ENCODE measurements at places on chromosomes 1 and 21.

DNA sequence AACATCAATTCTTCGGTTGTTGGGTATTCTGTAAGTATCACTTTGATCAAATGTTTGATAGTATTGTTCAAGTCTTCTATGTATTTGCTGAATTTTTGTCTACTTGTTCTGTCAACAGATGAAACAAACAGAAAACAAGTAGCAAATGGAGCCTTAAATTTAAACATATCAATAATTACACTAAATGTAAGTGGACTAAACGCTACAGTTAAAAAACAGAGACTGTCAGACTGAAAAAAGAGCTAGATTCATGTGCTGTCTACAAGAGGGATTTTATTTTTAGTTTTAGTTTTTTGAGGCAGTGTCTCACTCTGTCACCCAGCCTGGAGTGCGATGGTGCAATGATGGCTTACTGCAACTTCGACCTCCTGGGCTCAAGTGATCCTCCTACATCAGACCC, 10.7 kb upstream of the RAD54L start:
- DNase-seq, result no peak

- no peak for DNase-seq
Observed at GRCh38 chr1:188937965-188938551, 1539.6 kb downstream of the BRINP3 start.

- no peak for DNase-seq
Observed at GRCh38 chr21:41012425-41012824, 155.5 kb upstream of the BACE2 start.

DNA sequence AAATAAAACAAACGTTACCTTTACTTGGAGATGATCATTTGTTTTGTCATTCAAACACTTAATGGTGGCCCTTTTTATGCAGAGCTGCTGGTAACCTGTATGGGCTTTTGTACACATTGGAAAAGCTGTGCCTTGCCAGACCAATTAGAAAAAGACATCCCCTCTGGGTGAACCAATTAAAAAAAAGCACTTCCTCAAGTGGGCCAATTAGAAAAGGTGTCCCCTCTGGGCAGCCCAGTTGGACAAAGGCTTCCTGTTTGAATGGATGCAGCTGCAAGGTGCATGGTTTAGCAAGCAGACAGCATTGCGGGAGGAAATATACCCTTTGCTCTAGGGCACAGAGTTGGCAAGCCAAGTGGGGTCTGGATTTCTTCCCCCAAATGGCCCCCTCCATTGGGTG, 21.6 kb downstream of the HUNK start:
- DNase-seq, result no peak

- DNase-seq, result no peak
Observed at GRCh38 chr21:27683292-27683691, 716.4 kb upstream of the ADAMTS5 start.

DNA sequence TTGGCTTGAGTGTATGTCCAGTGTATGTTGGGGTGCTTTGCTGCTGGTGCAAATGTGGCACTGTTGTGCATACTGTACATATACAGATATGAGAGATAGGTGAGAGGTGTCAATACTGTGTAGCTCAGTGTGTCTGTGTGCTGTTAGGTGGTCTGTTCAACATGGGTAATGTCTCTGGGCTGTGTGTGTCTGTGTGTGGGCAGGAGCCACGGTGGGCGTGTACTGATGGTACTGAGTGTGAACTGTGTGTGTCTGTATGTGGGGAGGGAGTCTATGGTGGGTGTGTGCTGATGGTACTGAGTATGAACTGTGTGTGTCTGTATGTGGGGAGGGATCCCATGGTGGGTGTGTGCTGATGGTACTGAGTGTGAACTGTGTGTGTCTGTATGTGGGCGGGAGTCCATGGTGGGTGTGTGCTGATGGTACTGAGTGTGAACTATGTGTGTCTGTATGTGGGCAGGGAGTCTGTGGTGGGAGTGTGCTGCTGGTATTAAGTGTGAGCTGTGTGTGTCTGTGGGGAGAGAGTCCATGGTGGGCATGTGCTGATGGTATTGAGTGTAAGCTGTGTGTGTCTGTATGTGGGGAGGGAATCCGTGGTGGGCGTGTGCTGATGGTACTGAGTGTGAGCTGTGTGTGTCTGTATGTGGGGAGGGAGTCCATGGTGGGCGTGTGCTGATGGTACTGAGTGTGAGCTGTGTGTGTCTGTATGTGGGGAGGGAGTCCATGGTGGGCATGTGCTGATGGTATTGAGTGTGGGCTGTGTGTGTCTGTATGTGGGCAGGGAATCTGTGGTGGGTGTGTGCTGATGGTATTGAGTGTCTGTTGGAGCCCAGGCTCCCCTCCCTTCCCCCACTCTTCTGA, 32.2 kb upstream of the FOXO6 start:
- no peak for DNase-seq

DNA sequence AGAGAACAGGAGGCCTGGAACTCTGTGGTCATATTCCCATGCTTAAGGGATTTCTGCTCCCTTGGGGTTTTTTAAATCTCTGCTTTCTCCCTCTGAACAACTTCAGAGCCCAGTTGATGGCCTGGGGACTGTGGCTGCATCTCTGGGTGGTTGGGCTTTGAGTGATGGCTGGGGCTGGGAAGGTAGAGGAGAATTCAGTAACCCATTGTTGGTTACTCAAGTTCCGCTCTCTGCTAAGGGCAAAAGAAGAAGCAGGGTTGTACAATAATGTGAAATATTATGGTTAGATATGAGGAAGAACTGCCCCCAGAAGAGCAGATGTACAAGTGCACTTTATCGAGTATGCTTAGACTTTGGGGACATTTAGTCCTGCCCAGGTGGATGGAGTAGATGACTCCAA, 72.1 kb upstream of the CNTN2 start:
- DNase-seq, result no peak

DNA sequence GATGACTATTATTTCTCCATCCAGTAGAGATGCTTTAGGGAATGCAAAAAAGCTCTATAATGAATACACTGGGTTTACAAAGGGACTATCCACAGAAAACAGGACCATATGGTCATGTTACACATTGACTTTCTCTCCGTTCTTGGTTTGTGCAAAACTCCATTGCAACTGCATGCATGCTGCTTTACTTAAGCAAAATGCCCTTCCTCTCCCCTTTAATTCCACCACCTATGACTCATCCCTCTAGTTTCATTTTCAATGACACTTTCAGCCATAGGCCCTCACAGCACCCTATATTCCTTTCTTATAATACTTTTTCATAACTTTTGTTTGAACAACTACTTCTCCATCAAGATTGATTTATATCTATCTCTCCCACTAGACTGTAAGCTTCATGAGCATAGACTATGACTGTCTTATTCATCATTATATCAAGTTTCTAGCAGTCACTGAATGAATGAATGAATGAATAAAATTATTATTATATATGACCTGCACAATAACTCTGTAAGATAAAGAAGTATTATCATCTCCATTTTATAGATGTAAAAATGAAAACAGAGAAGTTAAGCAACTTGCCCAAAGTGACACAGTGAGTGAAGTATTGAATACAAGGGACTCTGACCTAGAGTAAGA, 248.9 kb downstream of the PLPP3 start:
- DNase-seq, result no peak

DNA sequence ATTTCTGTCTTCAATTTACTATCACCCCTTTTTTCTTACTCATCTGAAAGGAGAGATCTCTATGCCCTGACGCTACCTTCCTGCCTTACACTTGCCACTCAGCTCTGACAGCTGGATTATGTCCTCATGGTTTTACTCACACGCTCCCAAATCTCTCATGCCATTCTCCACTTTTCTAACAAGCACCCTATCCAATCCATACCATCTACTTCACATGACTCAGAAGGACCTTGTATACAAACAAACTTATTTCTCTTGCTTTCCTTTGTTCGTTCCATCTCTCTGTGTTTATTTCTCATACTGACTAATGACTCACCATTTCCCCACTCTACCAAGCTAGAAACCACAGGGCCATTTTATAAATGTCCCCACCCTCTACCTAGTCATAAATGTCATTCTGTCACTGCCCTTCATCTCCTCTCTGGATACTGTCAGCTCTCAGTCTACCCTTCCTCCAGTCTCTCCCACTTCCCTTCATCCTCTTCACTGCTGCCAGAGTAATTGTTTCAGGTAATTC, 87.3 kb downstream of the USP24 start:
- no peak for DNase-seq

- DNase-seq, result no peak
Observed at GRCh38 chr21:33205476-33205875, 24.3 kb upstream of the IFNAR2 start.

- DNase-seq, result no peak
Observed at GRCh38 chr1:19445417-19446342, 39.7 kb downstream of the CAPZB start.

GRCh38 chr1:45266151-45266801, 59.9 kb upstream of the ZSWIM5 start:
- no peak for DNase-seq

- DNase-seq, result no peak
Observed at GRCh38 chr1:167477986-167478385, 40.3 kb downstream of the CD247 start.

- DNase-seq, result no peak
Observed at GRCh38 chr1:151146072-151146411, 389 bp downstream of the SEMA6C start.

GRCh38 chr1:220843481-220844011, 35.7 kb upstream of the HLX start:
- DNase-seq, result no peak

DNA sequence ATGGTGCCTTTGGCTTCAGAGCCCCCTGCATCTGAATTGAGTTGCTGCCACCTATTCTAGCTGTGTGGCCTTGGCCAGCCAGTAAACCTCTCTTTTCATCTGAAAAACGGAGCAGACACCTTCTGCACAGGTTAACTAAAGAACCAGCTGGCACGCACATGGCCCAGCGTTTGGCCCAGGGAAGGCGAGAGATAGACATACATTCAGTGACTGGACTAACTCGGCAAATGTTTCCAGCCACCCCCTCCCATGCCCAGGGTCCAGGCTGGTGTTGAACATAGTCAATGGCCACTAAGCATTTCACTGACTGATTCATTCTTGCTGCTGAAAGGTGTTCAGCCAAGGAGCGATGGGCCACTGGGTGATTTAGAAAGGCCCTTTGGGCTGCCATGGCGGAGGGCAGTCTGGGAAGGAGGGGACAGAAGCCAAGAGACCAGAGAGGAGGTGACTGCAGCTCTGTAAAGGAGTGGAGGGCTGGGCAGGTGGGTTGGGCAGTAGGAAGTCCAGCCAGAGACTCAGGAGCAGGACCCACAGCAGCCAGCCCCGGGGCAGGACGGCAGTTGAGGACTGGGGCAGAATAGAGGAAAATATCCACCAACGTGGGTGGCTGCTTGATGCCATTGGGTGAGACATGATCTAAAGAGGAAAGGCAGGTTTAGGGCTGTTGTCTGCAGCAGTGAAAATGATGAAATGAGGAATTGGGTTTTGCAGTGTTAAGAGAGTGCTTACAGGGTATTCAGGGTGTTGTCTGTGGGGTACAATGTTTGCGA, 184.3 kb downstream of the HIVEP3 start:
- DNase-seq, result no peak

- DNase-seq, result no peak
Observed at GRCh38 chr1:233061265-233061664, 110.9 kb downstream of the NTPCR start.

DNA sequence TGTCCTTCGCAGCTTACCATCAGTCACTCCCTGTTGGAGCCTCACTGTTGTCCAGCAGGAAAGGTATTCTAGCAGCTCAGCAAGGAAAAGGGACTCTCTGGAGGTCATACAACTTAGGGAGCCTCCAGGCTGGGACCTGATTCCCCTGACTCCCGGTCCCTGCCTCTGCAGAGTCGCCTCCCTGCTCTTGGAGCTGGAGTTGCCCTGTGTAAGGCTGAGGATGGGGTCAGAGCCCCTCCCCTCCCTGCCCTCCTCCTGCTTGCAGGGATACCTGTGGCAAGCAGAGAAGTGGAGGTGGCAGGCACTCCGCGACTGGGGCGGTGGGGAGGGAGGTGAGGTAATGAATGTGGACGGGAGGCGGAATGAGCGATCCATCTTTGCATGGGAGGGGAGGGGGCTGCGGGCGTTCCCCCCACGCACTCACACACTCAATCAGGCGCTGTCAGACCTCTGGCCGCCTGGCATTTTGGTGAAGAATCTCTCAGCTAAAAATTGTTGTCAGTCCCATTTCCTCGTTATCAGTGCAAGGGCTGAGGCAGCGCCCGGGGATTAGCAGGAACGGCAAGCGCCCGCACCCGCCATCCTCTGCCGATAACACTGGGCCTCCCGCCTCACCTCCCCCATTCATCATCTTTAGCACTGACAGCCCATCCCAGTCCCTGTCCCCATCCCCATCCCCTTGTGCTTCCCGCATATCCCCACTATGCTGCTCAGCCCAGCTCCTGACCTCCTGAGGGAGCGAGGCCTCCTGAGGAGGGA, 64.3 kb downstream of the TMEM53 start:
- no peak for DNase-seq

DNA sequence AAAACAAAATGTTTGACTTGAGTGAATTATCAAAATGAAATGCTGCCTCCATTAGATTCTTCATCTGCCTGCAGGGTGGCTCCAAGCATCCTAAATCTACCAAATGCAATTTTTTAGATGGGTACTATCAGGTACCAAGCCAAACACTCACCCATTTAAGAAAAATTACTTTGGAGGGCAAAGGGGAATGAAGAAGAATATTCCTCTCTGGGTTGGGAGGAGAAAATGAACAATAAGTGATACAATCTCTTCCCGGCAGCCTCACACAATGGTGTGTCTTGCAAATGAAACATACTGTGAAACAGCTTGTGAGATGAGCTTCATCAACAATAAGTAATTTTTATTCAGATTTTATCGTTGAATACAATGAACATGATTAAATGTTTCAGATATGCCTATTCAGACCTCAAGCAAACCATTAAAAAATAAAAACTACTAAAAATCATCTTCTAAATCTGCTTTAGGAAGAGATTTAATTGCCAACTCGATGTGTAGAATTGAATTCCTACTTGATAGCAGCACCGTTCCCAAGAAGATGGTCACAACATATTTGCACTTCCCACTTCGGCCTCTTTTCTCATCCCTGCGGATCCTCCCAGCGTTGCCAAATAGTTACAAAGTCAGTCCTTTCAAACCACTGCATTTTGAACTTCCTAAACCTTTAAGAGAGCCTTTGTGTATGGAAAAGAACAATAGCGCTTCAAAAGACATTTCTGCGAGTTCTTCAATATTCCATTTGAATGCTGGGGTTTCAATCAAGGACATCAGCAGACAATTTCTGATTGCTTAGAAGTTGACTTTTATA, 2.7 kb downstream of the DAB1 start:
- DNase-seq, result no peak

DNA sequence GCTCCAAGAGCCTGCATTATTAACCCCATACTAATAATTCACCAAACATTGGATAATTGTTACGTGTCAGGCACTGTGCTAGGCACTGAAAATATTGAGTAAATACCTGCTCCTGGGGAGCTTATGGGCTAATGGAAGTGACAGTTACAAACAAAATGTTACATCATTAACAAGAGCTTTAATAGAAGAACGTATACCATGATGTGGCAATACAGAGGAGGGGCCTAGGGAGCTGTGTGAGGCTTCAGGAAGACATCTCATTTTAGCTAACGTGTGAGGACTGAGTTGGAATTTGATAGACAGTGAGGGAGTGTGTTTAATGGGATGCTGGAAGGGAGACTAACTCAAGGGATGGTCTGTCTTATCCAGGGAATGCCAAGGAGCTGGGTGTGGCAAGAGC, 16.5 kb upstream of the TSPAN2 start:
- DNase-seq, result no peak
